ENCODE measurements at places on chromosomes 11 and 22.

DNA sequence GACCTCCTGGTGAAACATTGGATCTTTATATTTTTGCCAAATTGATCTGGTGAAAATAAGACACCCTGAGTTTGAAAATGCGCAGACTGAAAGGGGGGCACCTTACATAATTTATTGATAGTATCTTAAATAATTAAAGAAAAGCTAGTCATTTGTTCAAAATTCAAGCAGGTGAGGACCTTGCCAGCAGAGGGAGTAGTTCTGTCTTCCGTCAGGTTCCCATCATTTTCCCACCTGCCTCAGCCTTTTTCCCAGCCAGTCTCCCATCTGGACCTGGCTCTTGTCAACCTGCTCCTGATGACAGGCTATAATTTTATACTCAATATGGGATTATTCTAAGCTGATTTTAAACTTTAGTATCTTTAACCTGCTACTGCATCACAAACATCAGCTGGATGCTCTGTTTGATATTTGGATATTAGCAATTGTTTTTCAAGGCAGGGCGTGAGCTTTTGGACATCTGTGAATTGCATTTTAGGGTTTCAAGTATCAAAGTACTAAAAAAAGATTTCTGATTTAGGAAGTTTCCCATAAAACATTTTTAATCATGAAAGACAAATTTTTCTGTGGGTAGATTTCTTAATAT is 132.0 kb downstream of the ELP4 start:
- no peaks in the 10 kb centered on the region for H3K36me3 ChIP-seq
- DNase-seq = peak; percentile 36
- no peaks in the 10 kb centered on the region for H3K27me3 ChIP-seq
- H3K27ac ChIP-seq = no peak overlapping the region

DNA sequence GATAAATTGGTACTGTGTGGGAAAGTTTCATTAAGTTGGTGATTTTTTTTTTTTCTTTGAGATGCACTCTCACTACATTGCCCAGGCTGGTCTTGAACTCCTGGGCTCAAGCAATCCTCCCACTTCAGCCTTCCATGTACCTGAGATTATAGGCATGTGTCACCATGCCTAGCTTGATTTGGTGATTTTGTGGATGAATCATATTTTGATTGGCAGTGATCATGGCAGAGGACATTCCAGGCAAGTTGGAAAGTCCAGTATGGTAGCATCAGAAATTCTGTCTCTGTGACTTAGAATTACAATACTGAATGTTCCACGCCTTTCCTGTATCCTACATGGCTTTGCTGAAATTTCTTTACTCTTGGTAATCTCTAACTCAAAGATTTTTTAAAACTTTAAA is 49.4 kb downstream of the HORMAD2 start:
- no peaks in the 10 kb centered on the region for H3K27me3 ChIP-seq
- DNase-seq = no peak
- no peaks in the 10 kb centered on the region for H3K36me3 ChIP-seq
- H3K27ac ChIP-seq = no peak overlapping the region

GRCh38 chr11:125890447-125891100 is 3.1 kb downstream of the HYLS1 start:
- H3K4me3 ChIP-seq = no peak overlapping the region
- H3K27me3 ChIP-seq = no peaks in the 10 kb centered on the region
- no peak overlapping the region for H3K27ac ChIP-seq
- peaks cover 4% of the 10 kb centered on the region for H3K4me1 ChIP-seq
- DNase-seq = peak; percentile 15

DNA sequence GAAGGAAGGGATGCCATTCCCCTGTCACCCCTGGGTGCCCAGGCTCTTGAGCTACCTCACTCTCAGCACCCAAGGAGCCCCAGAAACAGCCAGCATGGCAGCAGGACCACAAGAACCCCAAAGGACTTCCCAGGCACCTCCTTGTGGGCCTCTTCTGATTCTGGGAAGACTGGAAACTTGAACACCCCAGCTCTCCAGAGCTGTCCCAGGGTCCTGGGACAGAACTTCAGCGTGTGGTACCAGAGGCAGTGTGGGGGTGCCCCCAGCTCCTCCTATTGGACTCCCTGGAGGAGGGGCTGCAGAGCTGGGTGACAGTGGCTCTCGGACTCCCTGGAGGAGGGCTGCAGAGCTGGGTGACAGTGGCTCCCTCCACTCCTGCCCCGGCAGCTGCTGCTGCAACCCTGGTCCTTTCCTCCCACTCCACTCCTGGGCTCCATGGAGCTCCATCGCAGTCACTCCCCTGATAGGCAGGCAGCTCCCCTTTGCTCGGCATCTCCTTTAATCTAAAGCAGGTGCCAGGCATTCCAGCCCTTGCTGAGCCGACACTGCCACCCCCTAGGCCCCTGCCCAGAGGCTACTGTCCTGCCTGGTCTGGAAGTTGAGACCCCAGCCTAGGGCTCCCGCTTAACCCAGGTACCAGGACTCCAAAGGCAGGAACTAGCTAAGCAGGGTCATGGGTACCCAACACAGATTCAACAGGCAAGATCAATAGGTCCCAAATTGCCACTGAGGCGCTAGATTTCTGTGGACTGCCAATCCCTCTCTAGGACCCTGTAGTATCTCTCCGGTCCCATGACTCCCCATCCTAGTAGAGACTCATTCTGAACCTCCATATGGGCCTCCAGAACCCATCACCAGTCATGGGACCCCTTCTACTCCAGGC is 2.7 kb downstream of the BCL9L start:
- H3K27ac ChIP-seq = peak overlapping the region; percentile 99
- H3K4me3 ChIP-seq = peak overlapping the region; percentile 99
- peaks cover 26% of the 10 kb centered on the region for H3K4me1 ChIP-seq
- H3K27me3 ChIP-seq = no peaks in the 10 kb centered on the region
- no peak for DNase-seq

- H3K4me1 ChIP-seq = peaks cover 15% of the 10 kb centered on the region
- H3K36me3 ChIP-seq = peaks cover 2% of the 10 kb centered on the region
- peak overlapping the region; percentile 71 for H3K27ac ChIP-seq
- DNase-seq = peak; percentile 95
Observed at GRCh38 chr11:96307776-96308140, 35.2 kb downstream of the MAML2 start.

DNA sequence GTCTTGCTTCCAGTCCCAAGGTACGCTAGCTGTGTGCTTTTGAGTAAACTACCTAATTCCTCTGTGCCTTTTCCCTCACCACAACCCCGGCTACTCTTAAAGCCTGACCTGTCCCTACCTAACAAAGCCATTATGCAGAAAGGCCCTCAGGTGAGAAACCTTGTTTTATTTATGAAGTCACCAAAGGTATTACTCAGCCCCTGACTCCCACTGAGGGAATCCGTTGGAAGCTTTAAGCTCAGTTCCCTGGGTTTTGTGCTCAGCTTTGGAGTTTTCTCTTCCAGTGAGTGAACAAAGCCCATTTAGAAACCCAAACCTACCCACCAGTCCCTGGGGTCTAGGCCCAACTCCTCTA is 90.9 kb downstream of the APIP start:
- no peak overlapping the region for H3K4me3 ChIP-seq
- no peaks in the 10 kb centered on the region for H3K36me3 ChIP-seq
- no peak for DNase-seq
- H3K4me1 ChIP-seq = no peaks in the 10 kb centered on the region

DNA sequence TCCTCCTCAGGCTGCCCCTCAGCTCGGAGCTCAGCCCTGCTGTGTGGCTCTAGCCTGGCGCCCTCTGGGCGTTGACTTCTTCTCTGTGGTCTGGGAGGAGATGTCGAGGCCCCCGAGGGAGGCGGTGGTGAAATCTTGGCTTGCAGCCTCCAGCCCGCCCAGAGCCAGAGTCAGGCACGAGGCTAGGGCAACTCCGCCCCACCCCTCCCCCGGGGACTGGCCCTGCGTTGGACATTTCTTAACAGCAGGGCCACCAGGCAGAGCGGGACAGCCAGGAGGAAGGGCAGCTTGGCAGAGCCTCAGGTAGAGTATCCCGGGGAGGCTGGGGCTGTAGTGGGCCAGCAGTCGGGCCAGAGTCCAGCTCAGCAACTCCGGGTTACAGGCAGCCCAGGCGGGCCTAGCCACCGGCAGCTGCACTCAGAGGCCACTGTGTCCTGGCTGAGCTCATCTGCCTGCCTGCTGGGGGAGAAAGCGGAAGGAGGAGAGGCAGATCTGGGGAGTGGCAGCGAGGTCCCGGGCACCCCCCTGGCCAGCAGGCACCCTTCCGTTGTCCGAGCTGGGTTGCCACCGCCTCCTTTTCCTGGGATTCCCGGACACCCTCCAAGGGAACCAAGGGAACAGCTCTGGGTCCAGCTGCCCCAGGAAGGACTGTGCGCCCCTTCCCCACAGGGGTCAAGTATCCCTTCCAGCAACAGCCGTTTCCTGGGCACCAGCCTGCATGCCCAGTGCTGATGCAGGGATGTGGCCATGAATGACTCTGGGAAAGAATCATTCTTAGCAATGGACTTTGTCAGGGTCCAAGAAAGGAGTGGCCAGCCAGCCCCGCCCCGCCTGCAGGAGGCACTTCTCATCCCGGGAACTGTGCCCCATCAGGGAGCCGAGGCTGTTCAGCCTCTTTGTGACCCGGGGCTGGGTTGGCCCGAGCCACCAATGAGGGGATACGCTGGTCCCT is at the start of gene ALDH3B1:
TSS of gene ALDH3B1 (plus strand) at position 238 of the 952 bp plus-strand sequence. CDS start 4,971 bp downstream, outside the sequence.
- H3K4me1 ChIP-seq = peaks cover 44% of the 10 kb centered on the region
- H3K36me3 ChIP-seq = no peaks in the 10 kb centered on the region
- peak; percentile 70 for DNase-seq
- no peaks in the 10 kb centered on the region for H3K27me3 ChIP-seq
- peak within 1 kb of the TSS; percentile 42 for H3K4me3 ChIP-seq
- H3K27ac ChIP-seq = peak within 1 kb of the TSS; percentile 88

DNA sequence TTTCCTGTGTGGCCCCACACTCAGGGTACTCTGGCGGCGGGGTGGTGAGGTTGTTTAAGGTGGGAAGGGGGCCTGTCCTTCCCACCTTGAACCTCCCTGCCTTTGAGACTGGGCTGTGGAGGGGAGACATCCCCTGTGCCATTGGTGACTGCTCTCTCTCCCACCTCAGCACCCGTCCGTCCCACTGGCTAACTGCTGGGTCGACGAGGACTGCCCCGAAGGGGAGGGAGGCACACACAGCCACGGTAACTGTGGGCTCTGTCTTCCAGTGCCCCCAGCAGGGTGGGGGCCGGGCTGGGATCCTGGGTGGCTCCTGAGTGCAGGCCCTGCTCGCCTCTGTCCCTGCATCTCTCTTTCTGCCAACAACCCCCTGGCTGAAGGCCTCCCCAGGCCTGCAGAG is 7.5 kb downstream of the P2RX6 start:
- peaks cover 7% of the 10 kb centered on the region for H3K27me3 ChIP-seq
- peaks cover under 1% of the 10 kb centered on the region for H3K4me1 ChIP-seq
- no peaks in the 10 kb centered on the region for H3K36me3 ChIP-seq
- H3K27ac ChIP-seq = no peak overlapping the region
- H3K4me3 ChIP-seq = no peak overlapping the region

DNA sequence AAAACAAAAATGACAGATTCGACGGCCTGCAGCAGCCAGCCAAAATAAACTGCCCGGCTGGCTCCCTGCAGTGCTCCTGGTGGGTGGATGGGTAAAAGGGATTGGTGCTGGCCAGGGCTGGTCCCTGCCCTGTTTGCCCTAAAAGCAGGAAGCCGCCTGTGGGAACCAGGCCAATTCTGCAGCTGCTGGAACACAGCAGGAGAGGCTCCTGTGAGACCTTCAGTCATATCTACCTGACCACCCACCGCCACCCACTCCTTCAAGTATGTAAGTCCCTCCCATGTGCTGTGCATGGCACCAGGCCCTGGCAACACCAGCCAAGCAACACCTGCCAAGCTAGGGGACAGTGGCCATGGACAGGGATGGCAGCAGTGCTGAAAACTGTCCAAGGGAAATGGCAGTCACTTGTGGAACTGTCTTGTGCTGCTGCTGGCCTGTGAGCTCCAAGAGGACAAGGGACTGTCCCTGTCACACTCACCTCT is 48.7 kb upstream of the ARFGAP3 start:
- no peaks in the 10 kb centered on the region for H3K27me3 ChIP-seq
- DNase-seq = no peak
- H3K27ac ChIP-seq = no peak overlapping the region
- peaks cover 18% of the 10 kb centered on the region for H3K4me1 ChIP-seq
- no peak overlapping the region for H3K4me3 ChIP-seq
- H3K36me3 ChIP-seq = peaks cover 21% of the 10 kb centered on the region

GRCh38 chr11:68334923-68335322 is 22.5 kb downstream of the LRP5 start:
- no peak for DNase-seq
- H3K4me1 ChIP-seq = peaks cover 22% of the 10 kb centered on the region
- no peaks in the 10 kb centered on the region for H3K36me3 ChIP-seq
- no peak overlapping the region for H3K27ac ChIP-seq
- no peak overlapping the region for H3K4me3 ChIP-seq

- 0 out of 2 replicates have a peak, but pooled peaks cover 2% of the 10 kb centered on the region for H3K36me3 ChIP-seq
- DNase-seq = no peak
- no peak overlapping the region for H3K27ac ChIP-seq
- peaks cover 11% of the 10 kb centered on the region for H3K4me1 ChIP-seq
- no peak overlapping the region for H3K4me3 ChIP-seq
Observed at GRCh38 chr11:48032721-48033120, 52.4 kb downstream of the PTPRJ start.

GRCh38 chr11:75802913-75803820 is 11.8 kb upstream of the UVRAG start:
- peak; percentile 65 for DNase-seq
- H3K27me3 ChIP-seq = no peaks in the 10 kb centered on the region
- no peaks in the 10 kb centered on the region for H3K4me1 ChIP-seq
- H3K36me3 ChIP-seq = no peaks in the 10 kb centered on the region

- H3K4me1 ChIP-seq = peaks cover 14% of the 10 kb centered on the region
- H3K27ac ChIP-seq = no peak overlapping the region
- peaks cover 30% of the 10 kb centered on the region for H3K36me3 ChIP-seq
Observed at GRCh38 chr11:47573321-47573720, 5.4 kb downstream of the KBTBD4 start.

DNA sequence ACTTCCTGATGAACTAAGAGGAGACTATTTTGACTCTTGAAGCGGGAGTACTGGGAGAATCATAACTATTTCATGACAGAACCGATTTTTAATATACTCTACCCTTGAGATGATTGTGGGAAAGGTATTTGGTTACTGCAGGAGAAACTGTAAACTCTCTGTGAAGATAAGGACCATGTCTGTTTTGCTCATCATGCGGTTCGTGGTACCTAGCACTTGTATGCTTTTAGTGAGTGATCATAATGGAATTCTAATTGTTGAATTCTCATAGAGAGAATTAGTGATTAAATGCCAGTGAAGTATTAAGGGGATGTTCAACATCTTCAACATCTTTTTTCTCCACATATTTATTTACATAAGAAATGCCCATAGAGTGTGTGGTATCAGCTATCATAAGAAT is 11.4 kb downstream of the AASDHPPT start:
- H3K4me3 ChIP-seq = no peak overlapping the region
- peak; percentile 75 for DNase-seq
- H3K4me1 ChIP-seq = peaks cover 5% of the 10 kb centered on the region
- no peaks in the 10 kb centered on the region for H3K27me3 ChIP-seq

GRCh38 chr11:111414267-111414931 is 35.3 kb upstream of the POU2AF1 start:
- no peaks in the 10 kb centered on the region for H3K36me3 ChIP-seq
- peaks cover 9% of the 10 kb centered on the region for H3K4me1 ChIP-seq
- no peak overlapping the region for H3K4me3 ChIP-seq
- H3K27ac ChIP-seq = no peak overlapping the region

All from IMR-90 (cell line).